PC-9 (cell line): ENCODE measurements at places on chromosomes 2 and 18. TPM values are rescaled to one million over a fixed set of nuclear protein-coding genes. Genes with fewer than 3 reads are reported as not detected.

DNA sequence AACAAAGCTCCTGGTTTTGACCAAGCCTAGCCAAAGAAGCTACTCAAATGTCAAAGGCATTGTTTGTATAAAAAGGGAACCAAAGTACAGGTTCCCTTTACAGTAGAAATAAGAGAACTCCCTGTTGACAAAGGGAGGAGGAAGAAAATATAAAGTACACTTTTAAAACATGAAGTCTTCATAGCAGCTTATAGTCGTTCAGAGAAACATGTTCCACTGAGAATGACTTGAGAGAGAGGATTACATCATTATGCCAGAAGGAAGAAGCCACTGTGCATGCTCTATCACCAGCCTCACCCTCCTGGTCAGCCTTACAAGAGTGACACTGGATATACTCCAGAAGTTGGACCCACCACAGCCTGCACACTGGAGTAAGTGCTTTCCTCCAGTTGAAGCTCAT, 2.5 kb upstream of the DHRS9 start:
- no peaks in the 10 kb centered on the region for H3K36me3 ChIP-seq
- H3K4me1 ChIP-seq = peaks cover 21% of the 10 kb centered on the region
- no peak overlapping the region for H3K27ac ChIP-seq
- H3K27me3 ChIP-seq = no peaks in the 10 kb centered on the region

GRCh38 chr2:205764270-205764746, 82.0 kb downstream of the NRP2 start:
- H3K4me1 ChIP-seq = no peaks in the 10 kb centered on the region
- H3K36me3 ChIP-seq = no peaks in the 10 kb centered on the region
- no peak overlapping the region for H3K4me3 ChIP-seq
- H3K27me3 ChIP-seq = no peaks in the 10 kb centered on the region

CGREF1 gene
- total RNA-seq = 0.37 TPM in 1 of 2 replicates, not detected in the other

GRCh38 chr18:79367989-79368388, 27.7 kb upstream of the NFATC1 start:
- no peaks in the 10 kb centered on the region for H3K27me3 ChIP-seq
- H3K27ac ChIP-seq = no peak overlapping the region
- H3K4me3 ChIP-seq = no peak overlapping the region
- no peaks in the 10 kb centered on the region for H3K4me1 ChIP-seq

GRCh38 chr2:60442608-60443007, 110.8 kb downstream of the BCL11A start:
- DNase-seq = no peak
- H3K36me3 ChIP-seq = no peaks in the 10 kb centered on the region
- H3K4me1 ChIP-seq = no peaks in the 10 kb centered on the region
- no peak overlapping the region for H3K4me3 ChIP-seq
- H3K27ac ChIP-seq = no peak overlapping the region

CRYBA2 gene
- not detected in 2 replicates for total RNA-seq

DNA sequence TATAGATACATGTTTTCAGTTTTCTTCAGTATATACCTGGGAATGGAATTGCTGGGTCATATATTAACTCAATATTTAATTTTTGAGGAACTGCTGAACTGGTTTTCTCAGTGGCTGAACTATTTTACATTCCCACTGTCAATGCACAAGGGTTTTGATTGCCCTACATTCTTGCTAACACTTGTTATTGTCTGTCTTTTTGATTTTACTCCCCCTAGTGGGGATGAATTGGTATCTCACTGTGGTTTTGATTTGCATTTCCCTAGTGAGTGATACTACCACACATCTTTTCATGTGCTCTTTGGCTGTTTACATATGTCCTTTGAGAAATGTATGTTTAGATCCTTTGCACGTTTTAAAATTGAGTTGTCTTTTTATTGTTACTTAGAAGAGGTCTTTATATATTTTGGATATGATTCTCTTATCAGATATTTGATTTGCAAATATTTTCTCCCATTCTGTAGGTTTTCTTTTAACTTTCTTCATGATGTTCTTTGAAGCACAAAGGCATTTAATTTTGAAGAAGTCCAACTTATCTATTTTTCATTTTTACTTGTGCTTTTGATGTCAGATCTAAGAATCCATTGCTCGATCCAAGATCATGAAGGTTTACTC, 36.2 kb downstream of the ASB1 start:
- H3K4me3 ChIP-seq = no peak overlapping the region
- peaks cover 30% of the 10 kb centered on the region for H3K27me3 ChIP-seq
- no peak for DNase-seq
- no peaks in the 10 kb centered on the region for H3K4me1 ChIP-seq

GRCh38 chr2:143584936-143585335, 455.7 kb downstream of the ARHGAP15 start:
- H3K4me1 ChIP-seq = no peaks in the 10 kb centered on the region; the same call in 1 of the 2 replicates
- no peak overlapping the region for H3K4me3 ChIP-seq
- H3K36me3 ChIP-seq = no peaks in the 10 kb centered on the region
- H3K27me3 ChIP-seq = no peaks in the 10 kb centered on the region
- no peak for DNase-seq

DNA sequence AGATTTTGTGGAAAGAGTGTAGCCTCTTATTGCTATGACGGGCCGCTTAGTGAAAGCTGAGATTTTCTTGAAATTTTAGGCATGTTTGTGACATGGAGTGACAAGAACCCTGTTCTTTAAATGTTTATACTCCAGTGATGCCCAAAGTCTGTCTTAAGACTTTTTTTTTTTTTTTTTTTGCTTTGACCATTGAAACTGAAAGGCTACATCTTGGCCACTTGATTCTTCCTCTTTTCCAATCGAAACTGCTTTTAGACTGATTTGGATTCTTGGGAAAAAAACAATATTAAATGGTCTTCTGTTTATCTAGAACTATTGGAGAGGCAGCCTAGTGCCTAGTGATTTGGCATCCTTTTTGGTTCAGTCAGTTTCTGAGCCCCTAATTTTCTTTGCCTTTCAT, 2.4 kb upstream of the SLC8A1 start:
- H3K4me1 ChIP-seq = 0 out of 2 replicates have a peak, but pooled peaks cover 3% of the 10 kb centered on the region
- DNase-seq = no peak
- no peak overlapping the region for H3K27ac ChIP-seq
- no peaks in the 10 kb centered on the region for H3K27me3 ChIP-seq
- no peaks in the 10 kb centered on the region for H3K36me3 ChIP-seq
- no peak overlapping the region for H3K4me3 ChIP-seq

DNA sequence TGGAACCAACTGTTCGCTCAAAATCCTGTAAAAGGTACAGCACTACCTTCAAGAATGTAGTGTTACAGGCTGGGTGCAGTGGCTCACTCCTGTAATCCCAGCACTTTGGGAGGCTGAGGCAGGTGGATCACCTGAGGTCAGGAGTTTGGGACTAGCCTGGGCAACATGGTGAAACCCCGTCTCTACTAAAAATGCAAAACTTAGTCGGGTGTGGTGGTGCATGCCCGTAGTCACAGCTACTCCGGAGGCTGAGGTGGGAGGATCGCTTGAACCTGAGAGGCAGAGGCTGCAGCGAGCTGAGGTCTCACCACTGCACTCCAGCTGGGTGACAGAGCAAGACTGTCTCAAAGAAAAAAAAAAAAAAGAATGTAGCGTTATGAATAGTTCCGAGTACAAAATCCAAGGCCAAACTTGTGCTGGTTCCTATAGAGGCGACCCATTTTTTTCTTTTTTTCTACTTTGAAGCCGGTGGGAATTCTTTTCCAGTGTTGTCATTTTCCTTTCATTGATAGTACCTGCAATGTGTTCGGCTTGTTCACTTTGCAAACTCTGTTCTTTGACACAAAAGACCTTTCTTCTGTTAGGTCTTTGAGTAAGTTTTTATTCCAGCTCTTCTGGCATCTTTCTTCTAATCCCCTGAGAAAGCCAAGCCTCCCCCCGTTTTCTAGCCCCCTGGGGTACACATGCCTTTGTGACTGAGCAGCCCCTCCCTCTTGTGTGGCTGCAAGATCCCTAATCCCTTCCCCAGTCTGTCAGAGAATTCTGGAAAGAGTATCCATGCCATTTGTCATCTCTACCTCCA, 25.1 kb downstream of the INPP5D start:
- no peak overlapping the region for H3K27ac ChIP-seq
- DNase-seq = no peak
- H3K4me1 ChIP-seq = no peaks in the 10 kb centered on the region

DNA sequence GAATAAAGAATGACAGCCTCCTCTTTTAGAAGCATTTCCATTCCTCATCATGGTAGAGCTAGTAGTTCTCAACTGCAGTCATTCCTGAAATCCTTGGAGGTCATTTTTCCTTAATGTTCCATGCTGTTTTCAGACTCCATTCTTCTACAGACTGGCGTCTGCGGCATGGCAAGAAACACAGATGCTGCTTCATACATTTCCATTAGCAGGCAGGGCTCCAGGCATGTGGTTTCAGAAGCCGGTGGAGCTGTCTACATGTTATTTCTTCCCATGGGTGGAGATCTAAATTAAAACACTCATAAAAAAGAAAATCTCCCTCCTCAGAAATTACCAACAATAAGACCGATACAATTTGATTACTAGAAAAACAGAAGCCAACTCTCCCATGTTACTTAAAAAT, 6.0 kb upstream of the DSG3 start:
- H3K36me3 ChIP-seq = no peaks in the 10 kb centered on the region
- no peaks in the 10 kb centered on the region for H3K4me1 ChIP-seq
- DNase-seq = no peak
- H3K4me3 ChIP-seq = no peak overlapping the region
- no peaks in the 10 kb centered on the region for H3K27me3 ChIP-seq
- no peak overlapping the region for H3K27ac ChIP-seq

DNA sequence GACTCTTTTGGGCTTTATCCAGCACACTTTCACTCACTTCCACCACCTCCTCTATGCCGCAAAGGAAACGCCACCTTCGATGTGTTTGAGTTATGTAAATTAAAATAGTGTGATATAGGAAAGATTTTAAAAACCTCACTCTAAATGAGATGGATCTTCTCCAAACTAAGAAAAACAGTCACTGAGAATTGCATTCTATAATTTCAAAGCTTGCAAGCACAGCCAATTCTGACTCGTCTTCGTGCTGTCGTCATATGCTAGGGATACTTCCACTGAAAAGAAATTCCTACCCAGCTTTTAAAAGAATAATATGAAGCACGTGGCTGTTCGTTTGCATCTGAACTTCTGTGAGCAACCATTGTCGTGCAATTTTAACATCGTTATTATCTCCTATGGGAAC, 162.5 kb downstream of the SH3BP4 start:
- DNase-seq = no peak
- no peaks in the 10 kb centered on the region for H3K27me3 ChIP-seq
- no peaks in the 10 kb centered on the region for H3K36me3 ChIP-seq
- H3K4me3 ChIP-seq = no peak overlapping the region
- H3K4me1 ChIP-seq = no peaks in the 10 kb centered on the region; the same call in 1 of the 2 replicates
- no peak overlapping the region for H3K27ac ChIP-seq

GRCh38 chr2:80147690-80148089, 156.9 kb downstream of the LRRTM1 start:
- no peak overlapping the region for H3K27ac ChIP-seq
- H3K27me3 ChIP-seq = no peaks in the 10 kb centered on the region
- H3K4me3 ChIP-seq = no peak overlapping the region
- H3K36me3 ChIP-seq = no peaks in the 10 kb centered on the region

- H3K27ac ChIP-seq = no peak overlapping the region
- no peak overlapping the region for H3K4me3 ChIP-seq
- no peaks in the 10 kb centered on the region for H3K4me1 ChIP-seq
- no peaks in the 10 kb centered on the region for H3K27me3 ChIP-seq
- DNase-seq = no peak
These were observed 616.6 kb upstream of the FSHR start for GRCh38 chr2:49770919-49771318.

DNA sequence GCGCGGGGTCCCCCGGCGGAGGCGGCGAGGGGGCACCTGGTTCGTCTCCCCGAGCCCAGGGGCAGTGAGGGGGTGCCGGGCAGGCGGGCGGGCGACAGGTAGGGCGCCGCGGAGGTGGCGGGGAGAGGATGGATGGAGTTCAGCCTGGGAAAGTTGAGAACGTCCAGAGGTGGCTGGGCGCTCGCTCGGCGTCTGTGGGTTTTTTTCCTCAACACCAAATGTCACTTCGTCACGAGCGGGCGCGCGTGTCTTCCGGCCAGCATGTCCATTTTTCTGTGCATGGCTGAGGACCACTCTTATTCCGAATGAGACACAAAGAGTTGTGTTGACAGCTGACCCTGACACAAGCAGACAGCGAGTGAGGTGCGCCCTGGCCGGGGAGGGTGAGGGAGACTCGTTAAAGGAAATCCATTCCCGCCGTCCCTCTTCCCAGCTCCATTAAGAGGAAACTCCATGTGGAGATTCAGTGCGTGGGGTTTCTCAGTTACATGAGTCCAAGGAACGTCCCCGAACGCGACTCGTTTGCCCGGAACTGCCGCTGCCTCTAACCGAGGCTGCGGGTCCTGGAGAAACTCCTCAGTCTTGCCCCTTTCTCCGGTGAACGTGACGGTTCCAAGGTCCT, 859 bp downstream of the GREB1L start:
- no peaks in the 10 kb centered on the region for H3K36me3 ChIP-seq
- DNase-seq = no peak
- 0 out of 2 replicates have a peak, but pooled peaks cover 7% of the 10 kb centered on the region for H3K4me1 ChIP-seq
- no peak overlapping the region for H3K27ac ChIP-seq

DNA sequence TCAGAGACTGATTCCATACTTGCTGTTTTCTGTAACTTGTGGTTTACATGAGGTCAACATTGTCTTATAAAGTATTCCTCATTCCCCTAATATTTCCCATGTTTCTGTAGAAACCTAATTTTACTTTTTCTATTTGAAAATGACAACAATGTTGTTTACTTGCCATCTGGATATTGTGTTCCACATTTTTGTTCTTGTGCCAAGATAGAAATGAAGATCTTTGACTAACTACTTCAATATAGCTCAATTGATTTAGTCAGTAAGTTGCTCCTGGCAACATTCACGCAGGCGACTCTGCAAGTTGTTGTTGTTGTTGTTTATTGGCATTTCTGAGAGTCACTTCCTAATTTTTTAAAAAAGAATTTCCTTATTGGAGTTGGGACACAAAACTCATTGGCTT, 69.5 kb downstream of the CAVIN2 start:
- H3K4me1 ChIP-seq = no peaks in the 10 kb centered on the region
- no peak overlapping the region for H3K4me3 ChIP-seq
- H3K27me3 ChIP-seq = no peaks in the 10 kb centered on the region
- no peaks in the 10 kb centered on the region for H3K36me3 ChIP-seq
- no peak for DNase-seq

DNA sequence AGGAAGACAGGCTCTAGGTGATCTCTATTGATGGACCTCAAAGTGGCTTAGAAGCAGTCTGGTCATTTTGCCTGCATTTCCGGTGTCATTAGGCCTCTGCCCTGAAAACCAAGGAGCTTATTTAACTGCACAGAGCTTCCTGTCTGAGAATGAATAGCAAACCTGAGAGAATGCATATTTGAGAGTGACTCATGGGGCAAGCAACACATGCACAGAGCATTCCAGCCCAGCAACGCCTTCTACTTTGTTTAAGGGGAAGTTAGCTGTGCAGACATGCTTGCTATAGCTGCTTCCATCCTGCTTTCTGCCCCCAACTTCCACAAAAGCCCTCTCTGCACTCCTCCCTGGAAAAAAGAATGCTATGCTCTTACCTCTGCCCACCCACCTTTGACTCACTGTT, 232.8 kb downstream of the GRB14 start:
- no peak overlapping the region; the same call in 1 of the 2 replicates for H3K4me3 ChIP-seq
- no peaks in the 10 kb centered on the region for H3K36me3 ChIP-seq
- H3K4me1 ChIP-seq = peaks cover 10% of the 10 kb centered on the region
- no peaks in the 10 kb centered on the region for H3K27me3 ChIP-seq
- peak; percentile 56 for DNase-seq
- peak overlapping the region; percentile 58 for H3K27ac ChIP-seq
